Stimulated activated CD4-positive, alpha-beta T cell treated with anti-CD3 and anti-CD28 coated beads, Interleukin-1b, Interleukin-23, amount 100 ng/mL, for 48 hours (primary cell): ENCODE measurements at places on chromosomes 2 and 18.
A peak's percentile ranks its signal among the peaks of the same experiment; 100 is the strongest.

DNA sequence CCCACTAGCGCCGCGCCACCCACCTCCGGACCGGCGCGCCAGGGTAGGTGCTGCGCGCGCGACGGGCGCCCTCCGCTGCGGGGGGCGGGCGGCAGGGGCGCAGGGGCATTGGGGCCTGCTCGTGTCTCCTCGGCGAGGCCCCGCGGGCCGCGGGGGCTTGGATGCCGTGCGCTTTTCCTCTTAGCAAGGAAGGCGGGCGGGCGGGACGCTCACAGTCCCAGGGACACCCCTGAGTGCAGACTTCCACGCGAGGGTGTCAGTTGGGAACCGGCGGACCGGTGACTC lies 748 bp downstream of the TWIST2 start:
- DNase-seq, result no peak

DNA sequence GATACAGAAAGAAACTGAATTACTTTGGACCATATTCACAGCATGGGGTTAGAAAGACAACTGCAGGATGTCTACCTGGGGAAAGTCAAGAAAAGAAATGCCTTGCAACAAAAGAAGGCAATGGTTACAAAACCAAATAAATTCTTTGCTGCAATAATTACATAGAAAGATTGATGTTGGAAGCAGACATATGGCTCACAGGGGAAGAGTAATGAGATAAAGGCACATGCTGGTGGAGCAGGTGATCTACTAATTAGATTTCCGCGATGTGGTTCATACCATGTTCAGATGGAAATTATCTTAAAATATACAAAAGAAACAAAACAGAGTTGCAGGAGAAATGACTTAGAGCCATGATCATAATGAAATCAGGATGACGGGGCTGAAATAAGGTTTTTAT lies 718.8 kb upstream of the PKDCC start:
- no peak for DNase-seq

DNA sequence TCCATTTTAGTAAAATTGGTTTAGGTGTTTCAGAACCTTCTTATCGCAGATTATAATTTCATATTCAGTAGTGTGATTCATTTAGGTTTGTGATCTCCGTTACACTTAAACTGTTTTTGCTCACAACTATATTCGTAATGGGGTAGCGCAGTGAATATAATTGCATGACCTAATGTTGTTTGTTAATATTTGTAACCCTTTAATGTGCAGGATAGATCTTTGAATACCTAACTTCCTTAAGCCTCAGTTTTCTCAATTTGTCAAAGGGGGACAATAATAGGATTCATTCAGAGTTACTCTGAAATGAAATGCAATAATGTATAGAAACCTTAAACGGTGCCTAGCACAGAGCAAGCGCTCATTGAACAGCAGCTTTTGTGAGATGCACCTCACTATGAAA lies 558 bp upstream of the ZDBF2 start:
- DNase-seq, result no peak

- no peak for DNase-seq
Measured at GRCh38 chr18:33052886-33053285, 280.1 kb upstream of the KLHL14 start.

GRCh38 chr2:110650346-110650745 lies 27.5 kb downstream of the BUB1 start:
- DNase-seq, result no peak

DNA sequence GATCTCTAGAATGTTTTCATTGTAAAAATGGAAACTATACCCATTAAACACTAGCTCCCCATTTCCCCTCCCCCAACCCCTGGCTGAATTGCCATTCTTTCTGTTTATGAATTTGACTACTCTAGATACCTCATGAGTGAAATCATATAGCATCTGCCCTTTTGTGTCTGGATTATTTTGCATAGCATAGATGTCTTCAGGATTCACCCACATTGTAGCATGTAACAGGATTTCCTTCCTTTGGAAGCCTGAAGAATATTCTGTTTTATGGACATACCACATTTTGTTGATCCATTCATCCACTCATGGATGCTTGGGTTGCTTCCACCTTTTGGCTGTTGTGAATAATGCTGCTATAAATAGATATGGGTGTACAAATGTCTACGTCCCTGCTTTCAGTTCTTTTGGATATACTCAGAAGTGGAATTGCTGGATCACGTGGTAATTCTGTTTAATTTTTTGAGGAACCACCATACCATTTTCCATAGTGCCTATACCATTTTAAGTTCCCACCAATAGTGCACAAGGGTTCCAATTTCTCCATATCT lies 7.7 kb upstream of the ASB1 start:
- no peak for DNase-seq

GRCh38 chr2:113879457-113879856 lies 10.4 kb upstream of the ACTR3 start:
- no peak for DNase-seq

GRCh38 chr2:12389344-12390045 lies 327.2 kb upstream of the TRIB2 start:
- DNase-seq, result no peak

DNA sequence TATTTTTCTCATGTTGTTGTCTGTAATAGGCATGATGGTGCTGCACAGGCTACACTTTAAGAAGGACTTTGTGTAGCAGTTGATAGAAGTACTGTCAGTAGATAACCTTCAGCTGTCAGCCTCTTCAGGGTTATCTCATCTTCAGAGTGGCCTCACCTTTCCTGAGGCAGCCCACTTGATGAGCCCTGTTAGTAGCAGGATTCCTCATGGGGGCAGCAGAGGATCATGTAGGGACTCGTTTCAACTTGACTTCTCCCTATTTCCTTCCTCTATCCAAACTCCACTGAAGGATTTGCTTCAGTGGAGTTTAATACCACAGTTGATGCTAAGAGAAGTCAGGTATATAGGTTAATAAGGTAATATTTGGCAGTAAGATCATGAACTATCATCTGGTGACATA lies 530.3 kb upstream of the FSIP2 start:
- DNase-seq, result no peak

- peak; percentile 8 for DNase-seq
Measured at GRCh38 chr2:27379836-27380625, 503 bp downstream of the ZNF513 start.

- DNase-seq, result no peak
Measured at GRCh38 chr2:117972476-117973123, 41.3 kb downstream of the CCDC93 start.

DNA sequence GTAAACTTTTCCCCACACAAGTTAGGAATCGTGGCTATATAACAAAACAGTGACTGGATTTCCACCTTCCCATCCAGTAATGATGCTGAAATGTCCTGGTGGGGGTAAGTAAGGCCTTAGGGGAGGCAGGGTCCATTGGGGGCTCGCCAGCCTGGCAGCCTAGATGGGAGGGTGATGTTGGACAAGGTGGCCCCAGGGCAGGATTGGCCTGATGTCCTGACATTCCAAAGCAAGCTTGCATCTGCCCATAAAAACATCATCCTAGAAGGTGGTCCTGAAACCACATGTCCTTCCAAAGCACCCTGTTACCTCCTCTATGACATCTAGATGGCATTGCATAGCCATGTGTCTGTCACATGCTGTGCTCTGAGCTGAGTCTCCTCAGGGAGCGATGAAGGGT lies 54.1 kb upstream of the RAB6C start:
- DNase-seq, result no peak

DNA sequence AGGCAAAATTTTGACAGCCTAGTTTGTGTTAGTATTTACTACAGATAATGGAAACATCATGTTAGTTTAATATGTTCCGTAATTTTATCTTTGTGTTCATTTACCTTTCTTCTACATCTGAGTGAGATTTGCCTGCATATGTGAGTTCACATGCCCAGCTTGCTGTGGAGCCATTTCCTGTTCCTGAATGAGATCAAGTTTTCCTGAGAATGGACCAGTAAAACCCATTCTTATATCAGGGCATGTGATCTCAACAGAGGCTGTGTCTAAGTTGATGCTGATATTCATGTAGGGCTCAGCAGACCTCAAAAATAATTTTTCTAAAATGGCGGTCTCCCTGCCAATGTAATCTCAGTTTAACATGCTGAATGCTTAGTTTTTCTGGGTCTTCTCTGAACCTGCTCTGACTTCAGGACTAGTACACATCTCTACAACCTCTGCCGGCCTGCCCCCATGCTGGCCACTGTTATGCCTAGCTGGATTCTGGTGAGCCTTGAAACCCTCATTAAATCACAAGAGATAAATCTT lies 1.0 kb downstream of the IL1A start:
- no peak for DNase-seq

GRCh38 chr2:99753505-99753904 lies 263.7 kb upstream of the REV1 start:
- DNase-seq, result no peak

DNA sequence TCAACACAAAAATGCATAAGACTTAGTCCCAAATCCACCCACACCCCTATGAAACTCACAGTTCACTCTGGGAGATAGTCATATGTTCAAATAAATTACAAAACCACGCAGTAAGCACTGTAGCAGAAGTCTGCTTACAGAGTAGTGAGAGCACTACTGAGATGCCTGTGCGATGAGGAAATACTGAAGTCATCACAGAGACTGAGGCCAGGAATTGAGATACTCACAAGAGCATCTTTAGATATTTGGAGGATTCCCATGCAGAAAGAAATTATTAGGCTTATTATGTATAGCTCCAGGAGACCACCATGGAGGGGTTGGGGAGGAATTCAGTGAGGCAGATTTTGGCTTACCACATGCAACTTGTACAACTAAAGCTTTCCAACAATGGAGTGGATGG lies 82.3 kb downstream of the ANTXR1 start:
- DNase-seq, result no peak

DNA sequence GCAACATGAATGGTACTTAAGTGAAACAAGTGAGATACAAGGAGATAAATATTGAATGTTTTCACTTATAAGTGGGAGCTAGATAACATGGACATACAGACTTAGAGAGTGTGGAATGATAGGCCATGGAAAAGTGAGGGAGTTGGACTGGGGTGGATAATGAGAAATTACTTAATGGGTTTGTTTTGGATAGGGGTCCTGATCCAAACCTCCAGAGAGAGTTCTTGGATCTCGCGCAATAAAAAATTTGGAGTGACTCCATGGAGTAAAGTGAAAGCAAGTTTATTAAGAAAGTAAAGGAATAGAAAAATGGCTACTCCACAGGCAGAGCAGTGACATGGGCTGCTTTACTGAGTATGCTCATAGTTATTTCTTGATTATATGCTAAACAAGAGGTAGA lies 508.9 kb downstream of the CNTNAP5 start:
- no peak for DNase-seq

DNA sequence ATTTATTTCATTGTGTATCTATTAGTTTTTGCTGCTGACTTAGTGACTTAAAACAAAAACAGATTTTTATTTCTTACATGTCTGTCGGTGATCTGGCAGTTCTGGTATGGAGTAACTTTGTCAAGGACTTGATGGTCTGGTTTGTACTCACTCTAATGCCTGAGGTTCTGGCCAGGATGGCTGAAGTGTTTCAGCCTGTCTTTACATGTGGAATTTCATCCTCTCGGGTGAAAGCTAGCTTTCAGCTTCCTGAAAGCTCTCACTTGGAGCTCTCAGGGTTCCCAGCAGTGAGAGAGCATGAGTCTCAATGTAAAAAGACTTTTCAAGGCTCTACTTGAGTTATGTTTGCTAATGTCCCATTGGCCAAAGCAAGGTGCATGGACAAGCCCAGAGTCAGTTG lies 216.4 kb downstream of the NR4A2 start:
- DNase-seq, result no peak

DNA sequence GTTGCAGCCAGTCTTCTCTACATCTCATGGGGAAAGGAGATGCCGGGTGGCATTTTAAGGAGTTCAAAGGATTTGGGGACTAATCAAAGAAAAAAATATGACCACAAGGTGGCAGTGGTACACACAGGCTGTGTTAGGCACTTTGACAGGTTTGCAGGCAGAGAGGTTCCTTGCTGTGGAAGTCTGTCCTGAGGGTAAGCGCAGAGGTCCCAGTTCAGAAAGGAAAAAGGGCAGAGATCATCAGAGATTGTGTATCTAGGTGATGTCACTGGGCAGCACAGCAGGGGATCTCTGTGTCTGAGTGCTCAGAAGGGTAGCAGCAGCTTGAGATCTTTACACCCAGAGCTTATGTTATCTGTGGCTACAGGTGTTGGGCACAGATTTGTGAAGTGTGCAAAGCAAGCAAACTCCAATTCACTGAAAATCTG lies 231.4 kb downstream of the LRRTM1 start:
- no peak for DNase-seq

DNA sequence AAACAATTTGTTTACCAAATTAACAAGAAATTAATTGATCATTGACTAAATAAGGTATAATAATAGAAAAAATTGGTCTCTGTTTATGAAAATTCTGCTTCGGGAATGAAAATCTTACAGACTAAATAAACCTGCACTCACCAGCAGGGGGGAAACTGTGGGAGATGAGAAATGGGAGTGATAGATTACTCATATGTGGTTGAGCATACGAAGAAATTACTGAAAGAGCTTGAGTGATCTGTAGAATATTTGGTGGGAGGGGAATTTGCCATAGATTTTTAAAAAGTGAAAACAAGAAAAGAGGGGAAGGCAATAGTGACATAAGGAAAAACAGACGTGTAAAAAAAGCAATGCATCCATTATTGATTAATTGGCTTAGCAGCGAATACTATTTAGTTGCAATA lies 2.2 kb downstream of the HMSD start:
- peak; percentile 34 for DNase-seq

DNA sequence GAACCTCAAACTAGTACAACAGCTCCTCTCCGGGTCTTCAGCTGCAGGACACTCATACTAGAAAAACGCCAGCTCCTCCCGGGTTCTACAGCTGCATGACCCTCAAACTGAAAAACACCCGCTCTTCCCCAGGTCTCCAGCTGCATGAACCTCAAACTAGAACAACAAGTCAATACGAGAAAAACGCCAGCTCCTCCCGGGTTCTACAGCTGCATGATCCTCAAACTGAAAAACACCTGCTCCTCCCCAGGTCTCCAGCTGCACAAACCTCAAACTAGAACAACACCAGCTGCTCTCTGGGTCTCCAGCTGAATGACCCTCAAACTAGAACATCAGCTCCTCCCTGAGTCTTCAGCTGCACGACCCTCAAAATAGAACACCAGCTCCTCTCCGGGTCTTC lies 315.0 kb upstream of the TFPI start:
- DNase-seq, result no peak

GRCh38 chr2:165655661-165656060 lies 138.4 kb downstream of the GALNT3 start:
- DNase-seq, result no peak

DNA sequence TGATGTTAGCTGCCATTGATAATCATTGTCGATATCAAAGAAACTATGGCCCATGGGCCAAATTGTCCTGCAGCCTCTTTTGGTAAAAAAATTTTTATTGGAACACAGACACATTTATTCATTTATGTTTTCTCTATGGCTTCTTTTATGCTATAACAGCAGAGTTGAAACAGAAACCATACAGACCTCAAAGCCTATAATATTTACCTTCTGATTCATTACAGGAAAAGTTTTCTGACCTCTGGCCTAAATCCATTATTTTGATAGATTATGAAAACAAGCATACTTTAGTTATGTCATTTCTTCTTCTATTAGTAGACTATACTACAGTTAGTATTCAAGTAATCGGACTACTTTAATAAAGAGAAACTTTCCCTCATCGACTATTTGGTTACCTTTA lies 349.7 kb upstream of the GALNT5 start:
- DNase-seq, result no peak
